ENCODE measurements at places on chromosomes 7 and 10.

GRCh38 chr10:27745732-27746396 is at the start of gene MKX:
Gene MKX, minus strand, starts transcription at chr10:27745819. Its CDS starts 2,404 bp downstream, at chr10:27743415.
- DNase-seq, result peak; percentile 23

DNA sequence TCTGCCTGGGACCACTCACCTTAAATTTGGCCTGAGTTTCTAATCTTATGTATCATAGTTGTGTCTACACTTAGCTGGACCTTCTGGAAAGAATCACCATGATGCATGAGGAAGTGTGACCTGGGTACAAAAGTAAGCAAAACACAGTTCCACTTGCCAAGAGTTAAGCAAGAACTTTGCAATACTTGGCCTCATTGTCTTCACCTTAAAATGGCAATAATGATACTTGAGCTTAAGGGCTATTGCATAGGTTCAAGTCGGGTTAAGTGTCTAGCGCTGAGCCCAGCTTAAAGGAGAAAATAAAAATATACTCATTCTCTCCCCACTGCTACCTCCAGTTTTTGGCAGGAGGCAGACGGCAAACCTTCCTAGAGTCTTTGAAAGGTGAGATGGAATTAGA is 133.9 kb upstream of the BMPER start:
- DNase-seq, result no peak

DNA sequence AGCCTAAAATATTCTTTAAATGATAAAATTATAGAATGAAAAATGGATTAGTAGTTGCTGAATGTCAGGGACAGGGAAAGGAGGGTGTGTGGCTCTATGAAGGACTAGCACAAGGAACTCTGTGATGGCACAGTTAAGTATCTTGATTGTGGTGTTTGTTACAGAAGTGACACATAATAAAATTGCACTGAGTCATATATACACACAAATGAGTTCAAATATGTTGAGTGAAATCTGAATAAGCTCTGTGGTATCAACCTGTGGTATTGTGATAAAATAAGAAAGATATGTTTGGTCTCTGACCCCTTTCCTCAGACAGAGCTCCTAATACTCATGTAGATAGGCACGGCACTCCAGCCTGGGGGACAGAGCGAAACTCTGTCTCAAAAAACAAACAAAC is 181.5 kb upstream of the TRIM24 start:
- no peak for DNase-seq

DNA sequence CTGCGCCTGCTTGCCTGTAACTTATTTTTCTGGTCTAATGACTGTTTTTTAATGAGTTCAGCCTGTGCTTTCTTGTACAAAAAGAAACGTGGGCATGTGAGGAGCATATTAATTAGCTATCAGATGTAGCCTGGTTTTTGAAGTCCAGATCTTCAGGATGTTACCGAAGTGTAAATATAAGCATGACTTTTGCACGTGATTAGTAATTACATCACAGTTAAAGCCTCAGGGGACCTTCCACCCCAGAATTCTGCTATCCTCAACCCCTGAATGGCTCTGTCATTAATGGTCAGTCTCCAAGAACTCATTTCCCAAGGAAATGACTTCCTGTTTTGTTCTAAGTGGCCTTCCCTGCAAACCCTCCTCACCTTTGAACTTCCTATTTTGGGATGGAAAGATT is 2.1 kb upstream of the PRXL2A start:
- DNase-seq, result no peak

DNA sequence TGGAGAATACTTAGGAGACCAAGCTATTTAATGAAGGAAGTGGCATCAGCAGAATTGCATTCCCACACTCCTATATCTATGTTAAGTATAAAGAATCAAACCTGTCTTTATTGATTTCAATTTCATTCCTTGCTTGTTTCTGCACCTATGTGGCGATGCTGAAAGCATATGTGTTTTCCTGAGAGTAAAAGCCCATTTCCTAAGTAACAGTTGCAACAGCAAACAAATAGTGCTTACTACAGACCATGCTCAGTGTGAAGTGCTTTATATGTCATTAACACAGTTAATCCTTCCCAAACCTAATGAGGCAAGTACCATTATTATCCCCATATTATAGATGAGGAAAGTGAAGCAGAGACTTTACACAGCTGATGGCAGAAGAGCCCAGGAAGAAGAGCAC is 552.1 kb downstream of the PARD3 start:
- no peak for DNase-seq

DNA sequence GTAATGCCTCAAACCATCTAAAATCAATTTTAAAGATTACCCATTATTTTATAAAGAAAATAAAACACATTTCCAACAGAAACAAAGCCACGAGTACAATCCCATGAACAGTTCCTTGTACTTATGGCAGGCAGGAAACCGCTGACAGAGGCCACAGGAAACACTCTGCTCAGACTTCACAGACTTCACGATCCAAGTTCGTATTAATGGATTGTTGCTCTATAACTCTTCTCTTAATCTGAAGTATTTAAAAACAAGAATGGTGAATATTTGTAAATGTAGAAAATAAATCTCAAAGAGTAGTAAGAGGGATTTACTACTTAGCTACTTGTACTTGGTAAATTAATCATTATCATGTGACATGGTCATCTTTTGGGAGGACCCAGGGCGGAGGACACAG is 78.3 kb downstream of the SNX10 start:
- DNase-seq, result no peak

DNA sequence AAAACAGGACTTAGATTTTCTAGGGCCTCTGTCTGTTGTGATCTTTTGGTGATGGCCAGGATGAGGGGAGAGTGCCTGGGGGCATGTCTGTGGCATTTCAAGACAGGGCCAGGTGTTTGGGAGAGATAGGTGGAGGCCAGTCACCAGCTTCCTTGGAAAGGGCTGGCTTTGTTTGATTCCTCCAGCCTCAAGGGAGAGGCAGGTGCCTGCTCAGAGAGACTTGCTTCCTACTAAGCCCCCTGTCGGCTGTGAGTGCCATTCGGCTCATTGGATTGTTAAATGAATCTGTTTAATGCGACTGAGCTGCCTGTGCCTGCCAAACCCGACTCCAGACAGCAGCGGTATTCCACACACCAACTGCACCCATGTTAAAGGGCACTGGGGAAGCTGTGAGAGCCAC is 304.1 kb upstream of the COBL start:
- peak; percentile 84 for DNase-seq

DNA sequence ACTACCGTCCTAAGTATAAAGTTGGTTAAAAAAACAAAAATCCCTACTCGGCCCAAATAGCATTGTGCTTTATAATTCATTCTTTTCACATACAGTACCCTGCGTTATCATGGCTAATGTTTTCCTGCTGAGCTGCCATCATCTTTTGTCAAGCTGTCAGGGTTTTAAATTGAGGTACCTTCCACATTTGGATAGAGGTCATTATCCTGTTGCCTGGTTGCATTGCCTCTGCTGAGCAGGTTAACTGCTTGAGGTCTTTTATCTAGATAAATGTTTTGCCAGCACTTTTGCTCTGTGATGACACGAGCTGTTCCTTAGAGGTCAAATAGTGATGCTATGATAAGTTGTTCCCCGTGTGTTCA is 94.4 kb upstream of the FZD1 start:
- no peak for DNase-seq

DNA sequence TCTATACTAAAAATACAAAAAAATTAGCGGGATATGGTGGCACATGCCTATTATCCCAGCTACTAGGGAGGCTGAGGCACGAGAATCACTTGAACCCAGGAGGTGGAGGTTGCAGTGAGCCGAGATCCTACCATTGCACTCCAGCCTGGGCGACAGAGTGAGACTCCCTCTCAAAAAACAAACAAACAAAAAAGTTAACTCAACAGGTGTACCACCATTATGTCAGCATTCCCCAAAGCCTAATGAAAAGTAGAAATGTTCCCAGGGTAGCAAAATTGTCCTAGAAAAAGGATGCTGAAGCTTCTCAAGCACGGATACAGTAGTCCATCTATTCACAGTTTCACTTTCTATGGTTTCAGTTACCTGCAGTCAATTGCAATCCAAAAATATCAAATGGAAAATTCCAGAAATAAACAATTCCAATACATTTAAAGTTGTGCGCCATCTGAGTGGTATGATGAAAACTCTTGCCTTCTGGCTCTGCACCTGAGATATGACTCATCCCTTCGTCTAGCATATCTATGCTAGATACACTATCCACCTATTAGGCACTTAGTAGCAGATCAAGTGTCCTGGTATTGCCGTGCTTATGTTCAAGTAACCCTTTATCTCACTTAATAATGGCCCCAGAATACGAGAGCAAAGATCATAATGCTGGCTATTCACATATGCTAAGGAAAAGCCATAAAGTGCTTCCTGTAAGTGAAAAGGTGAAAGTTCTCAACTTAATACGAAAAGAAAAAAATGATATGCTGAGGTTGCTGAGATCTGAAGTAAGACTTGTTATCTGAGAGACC is 37.2 kb upstream of the SLC35G1 start:
- no peak for DNase-seq

- DNase-seq, result no peak
These were observed 92.4 kb upstream of the CAV2 start for GRCh38 chr7:116407165-116407564.

DNA sequence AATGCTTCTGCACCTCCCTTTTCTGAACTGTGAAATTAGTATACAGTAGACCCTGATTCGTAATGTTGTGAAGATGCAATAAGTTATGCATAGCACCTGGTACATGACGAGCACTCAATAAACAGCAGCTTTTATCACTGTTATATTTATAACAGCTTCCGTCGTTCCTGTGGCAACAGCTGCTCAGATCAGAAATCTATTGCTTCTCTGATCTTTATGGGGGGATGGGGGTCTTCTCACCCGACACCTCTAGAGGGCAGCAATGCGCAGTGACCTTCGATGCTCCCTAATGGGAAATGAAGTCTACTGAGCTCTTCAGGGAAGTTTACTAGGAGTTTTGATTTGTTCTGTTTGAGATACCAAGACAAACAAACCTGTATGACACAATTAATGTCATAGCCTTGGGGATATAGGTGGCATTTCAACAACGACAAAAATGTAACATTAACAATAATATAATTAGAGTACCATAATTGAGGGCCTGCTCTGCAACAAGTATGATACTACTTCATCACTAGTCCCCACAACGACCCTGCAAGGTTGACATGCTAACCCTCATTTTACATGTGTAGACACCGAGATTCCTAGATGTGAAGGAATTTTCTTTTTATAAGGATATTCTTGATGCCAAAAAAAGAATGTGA is 289.6 kb downstream of the SFMBT2 start:
- DNase-seq, result peak; percentile 7

Data from WERI-Rb-1 (cell line).